PC-9 (cell line): ENCODE measurements at places on chromosomes 13 and 19. TPM values are rescaled to one million over a fixed set of nuclear protein-coding genes. Genes with fewer than 3 reads are reported as not detected.

SHISA7 gene
- total RNA-seq, result not detected in 2 replicates

OR7C1 gene
- total RNA-seq, result not detected in 2 replicates

FFAR3 gene
- not detected in 2 replicates for total RNA-seq

CERS1 gene
- total RNA-seq, result 2.7 and 4.9 TPM in 2 replicates

NUMBL gene
- total RNA-seq, result 57.7 and 86.6 TPM in 2 replicates

NDUFA3 gene
- 119 and 134 TPM in 2 replicates for total RNA-seq

DNA sequence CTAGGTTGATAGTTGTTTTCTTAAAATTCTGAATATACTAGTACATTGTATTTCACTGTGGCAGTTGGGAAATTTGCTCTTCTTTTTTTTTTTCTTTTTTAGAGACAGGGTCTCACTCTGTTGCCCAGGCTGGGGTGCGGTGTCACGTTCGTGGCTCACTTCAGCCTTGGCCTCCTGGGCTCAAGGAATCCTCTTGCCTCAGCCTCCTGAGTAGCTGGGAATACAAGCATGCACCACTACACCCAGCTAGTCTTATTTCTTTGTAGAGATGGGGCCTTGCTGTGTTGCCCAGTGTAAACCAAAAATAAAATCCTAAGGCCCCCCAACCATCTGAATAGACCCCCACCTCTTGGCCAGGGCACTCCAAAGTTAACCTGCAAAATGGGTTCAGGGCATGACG lies 79.3 kb downstream of the FNDC3A start:
- peaks cover 6% of the 10 kb centered on the region for H3K4me1 ChIP-seq
- no peak overlapping the region for H3K27ac ChIP-seq
- no peaks in the 10 kb centered on the region for H3K36me3 ChIP-seq
- no peak for DNase-seq

DNA sequence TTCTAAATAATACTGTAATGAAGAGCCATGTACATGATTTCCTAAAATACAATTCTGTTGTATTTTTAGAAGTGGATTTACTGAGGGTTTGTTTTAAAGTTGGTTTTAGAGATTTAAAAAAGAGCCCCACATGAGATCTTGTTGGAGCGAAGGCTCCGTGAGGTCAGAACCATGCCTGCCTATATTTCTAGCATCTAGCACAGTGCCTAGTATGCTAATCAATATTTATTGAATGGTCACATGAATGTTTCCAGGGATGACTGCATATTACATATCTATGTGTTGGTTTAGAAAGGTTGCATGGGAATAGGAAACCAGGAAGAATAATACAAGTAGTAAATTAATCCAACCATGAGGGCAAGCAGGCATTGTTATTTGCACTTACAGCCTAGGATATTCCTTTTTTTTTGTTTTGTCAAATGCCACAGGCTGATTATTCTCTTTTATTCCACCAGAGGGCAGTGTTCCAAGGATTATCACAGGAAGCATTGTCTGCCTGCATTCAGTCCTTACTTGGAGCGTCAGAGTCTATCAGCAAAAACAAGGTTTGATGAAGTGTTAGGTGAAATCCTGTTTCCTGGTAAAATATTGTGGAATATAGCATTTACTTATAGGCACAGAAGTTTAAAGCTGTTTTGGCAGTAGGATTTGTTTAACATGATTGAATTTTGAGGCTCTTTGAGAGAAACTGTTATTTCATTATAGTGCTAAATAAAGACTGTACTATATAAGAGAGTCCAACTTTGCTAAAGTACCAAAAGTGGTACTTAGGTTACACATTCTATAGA lies 46.8 kb downstream of the COG3 start:
- DNase-seq, result peak; percentile 29
- H3K4me1 ChIP-seq, result peaks cover 4% of the 10 kb centered on the region; the same call in 1 of the 2 replicates
- peaks cover 46% of the 10 kb centered on the region for H3K36me3 ChIP-seq
- peak overlapping the region; percentile 27 for H3K27ac ChIP-seq
- H3K4me3 ChIP-seq, result no peak overlapping the region
- H3K27me3 ChIP-seq, result no peaks in the 10 kb centered on the region

GRCh38 chr19:30449078-30449590 lies 77.0 kb downstream of the ZNF536 start:
- no peak overlapping the region for H3K27ac ChIP-seq
- H3K4me1 ChIP-seq, result no peaks in the 10 kb centered on the region
- no peak overlapping the region for H3K4me3 ChIP-seq

DNA sequence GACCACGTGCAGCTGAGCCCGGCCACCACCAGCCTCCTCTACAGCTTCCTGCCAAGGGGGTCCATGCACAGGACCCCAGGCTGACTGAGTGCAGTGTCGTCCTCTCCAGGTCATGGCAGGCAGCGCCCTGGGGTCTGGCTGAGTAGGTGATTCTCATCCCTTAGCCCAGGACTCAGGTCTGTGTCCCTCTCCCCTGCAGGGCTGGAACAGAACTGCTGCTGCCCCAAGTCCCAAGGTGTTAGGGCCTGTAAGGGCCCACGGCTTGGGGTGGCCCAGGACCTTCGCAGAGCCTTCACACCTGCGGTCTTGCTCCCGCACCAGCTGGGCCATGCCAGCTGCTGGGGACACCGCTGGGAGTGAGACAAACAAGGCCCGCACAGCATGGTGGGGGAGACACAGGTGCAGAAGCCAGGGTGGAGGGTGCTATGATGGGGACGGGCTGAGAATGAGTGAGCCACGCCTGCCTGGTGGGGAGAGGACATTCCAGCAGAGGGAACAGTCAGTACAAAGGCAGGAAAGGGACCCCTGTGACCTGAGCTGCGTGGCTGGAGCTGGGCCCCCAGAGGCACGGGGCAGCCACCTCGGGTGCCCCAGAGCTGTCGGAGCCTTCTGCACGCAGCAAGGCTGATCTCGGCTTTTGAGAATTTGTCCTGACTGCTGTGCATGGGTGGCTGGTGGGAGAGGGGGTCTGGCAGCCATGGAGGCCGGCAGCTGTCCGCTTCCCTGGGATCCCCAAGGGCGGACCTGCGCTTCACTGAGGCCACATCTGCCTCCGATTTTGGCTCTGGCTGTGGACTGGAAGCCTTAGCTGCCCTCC lies 11.9 kb downstream of the PLEKHF1 start:
- no peak overlapping the region for H3K27ac ChIP-seq
- DNase-seq, result no peak

DNA sequence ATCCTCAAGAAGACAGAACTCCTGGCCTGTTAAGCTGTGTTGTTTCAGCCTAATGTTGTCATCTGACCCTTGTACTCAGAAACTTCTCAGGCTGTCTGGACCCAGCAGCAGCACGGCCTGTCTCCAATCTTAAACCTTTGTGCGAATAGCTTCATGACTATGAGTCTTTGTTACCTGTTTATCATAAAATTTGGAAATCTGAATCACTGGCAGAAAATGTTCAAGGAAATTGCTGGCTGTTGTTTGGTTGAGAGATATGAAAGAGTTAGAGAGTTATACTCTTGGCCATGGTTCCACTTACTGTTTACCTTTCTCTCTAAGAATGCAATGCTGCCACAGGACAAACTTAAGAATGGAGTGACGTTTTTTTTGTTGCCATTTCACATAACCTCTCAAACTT lies 59.6 kb downstream of the EFNB2 start:
- H3K27ac ChIP-seq, result no peak overlapping the region
- H3K4me3 ChIP-seq, result no peak overlapping the region
- no peaks in the 10 kb centered on the region for H3K36me3 ChIP-seq
- DNase-seq, result peak; percentile 78
- H3K4me1 ChIP-seq, result peaks cover 31% of the 10 kb centered on the region

DNA sequence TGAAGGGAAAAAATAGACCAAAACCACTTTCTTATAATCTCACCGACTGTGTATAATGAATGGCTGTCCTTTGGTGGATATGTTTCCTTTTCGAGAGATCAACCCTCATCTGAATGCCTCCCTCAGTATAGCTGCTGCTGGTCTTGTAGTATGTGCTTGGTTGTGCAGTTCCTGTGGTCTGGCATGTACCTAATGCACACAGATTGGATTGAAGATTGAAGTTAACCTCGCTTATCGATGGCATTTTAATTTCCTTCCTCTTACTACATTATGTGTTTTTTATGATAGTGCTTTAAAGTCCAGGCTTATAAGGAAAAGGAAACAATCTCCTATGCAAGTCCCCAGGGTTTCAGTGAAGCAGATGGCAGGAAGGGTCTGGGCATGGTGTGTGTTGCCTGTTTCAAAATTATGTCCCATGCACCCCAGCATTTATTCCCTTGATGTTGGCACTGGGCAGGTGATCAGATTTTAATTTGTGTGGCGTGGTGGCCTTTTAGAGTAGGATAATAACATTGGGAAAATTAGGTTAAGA lies 334.1 kb downstream of the SHISA2 start:
- DNase-seq, result no peak
- no peak overlapping the region for H3K4me3 ChIP-seq
- peaks cover 25% of the 10 kb centered on the region; the same call in 1 of the 2 replicates for H3K27me3 ChIP-seq
- no peaks in the 10 kb centered on the region for H3K4me1 ChIP-seq
- H3K36me3 ChIP-seq, result no peaks in the 10 kb centered on the region
- no peak overlapping the region for H3K27ac ChIP-seq

DNA sequence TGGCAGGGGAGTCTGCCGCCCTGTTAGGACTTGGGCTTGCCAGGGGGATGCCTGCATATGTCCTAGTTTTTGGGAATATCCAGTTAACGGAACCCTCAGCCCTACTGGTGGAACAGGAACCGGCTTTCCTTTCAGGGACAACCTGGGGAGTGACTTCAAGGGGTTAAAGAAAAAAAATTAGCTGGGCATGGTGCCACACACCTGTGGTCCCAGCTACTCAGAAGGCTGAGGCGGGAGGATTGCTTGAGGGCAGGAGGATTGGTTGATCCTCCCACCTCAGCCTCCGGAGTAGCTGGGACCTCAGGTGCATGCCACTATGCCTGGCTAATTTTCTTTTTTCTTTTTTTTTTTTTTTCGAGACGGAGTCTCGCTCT lies 22.5 kb downstream of the LDLR start:
- H3K4me1 ChIP-seq, result no peaks in the 10 kb centered on the region
- no peak overlapping the region for H3K4me3 ChIP-seq
- H3K27ac ChIP-seq, result no peak overlapping the region
- no peaks in the 10 kb centered on the region for H3K27me3 ChIP-seq
- peak; percentile 54 for DNase-seq

GRCh38 chr13:98305670-98306069 lies 128.6 kb upstream of the RNF113B start:
- H3K4me1 ChIP-seq, result peaks cover 29% of the 10 kb centered on the region
- no peak overlapping the region for H3K4me3 ChIP-seq
- H3K27ac ChIP-seq, result no peak overlapping the region
- H3K27me3 ChIP-seq, result no peaks in the 10 kb centered on the region
- H3K36me3 ChIP-seq, result no peaks in the 10 kb centered on the region
- no peak for DNase-seq

DNA sequence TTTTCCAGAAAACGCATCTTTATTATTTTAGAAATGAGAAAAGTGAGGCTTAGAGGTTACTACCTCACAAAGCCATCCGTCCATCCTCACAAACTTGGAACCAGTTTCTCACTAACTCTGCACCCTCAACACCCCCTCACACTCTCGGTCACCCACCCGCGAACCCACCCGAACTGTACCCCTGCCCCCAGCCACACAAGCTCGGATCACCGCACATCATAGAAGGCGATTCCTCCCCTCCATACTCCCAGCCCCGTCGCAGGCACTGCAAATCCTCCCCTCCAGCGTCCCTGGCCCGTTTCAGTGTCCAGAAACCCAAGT lies 238 bp downstream of the ZNF260 start:
- peak overlapping the region; percentile 74 for H3K27ac ChIP-seq
- no peaks in the 10 kb centered on the region for H3K27me3 ChIP-seq
- H3K36me3 ChIP-seq, result peaks cover 17% of the 10 kb centered on the region
- H3K4me1 ChIP-seq, result peaks cover 6% of the 10 kb centered on the region; the same call in 1 of the 2 replicates
- H3K4me3 ChIP-seq, result peak overlapping the region; percentile 80

- H3K27ac ChIP-seq, result no peak overlapping the region
- no peak for DNase-seq
- peaks cover 15% of the 10 kb centered on the region for H3K4me1 ChIP-seq
- no peak overlapping the region for H3K4me3 ChIP-seq
- no peaks in the 10 kb centered on the region for H3K27me3 ChIP-seq
- H3K36me3 ChIP-seq, result no peaks in the 10 kb centered on the region
Observed at GRCh38 chr13:44340508-44340907, 33.1 kb upstream of the SERP2 start.

DNA sequence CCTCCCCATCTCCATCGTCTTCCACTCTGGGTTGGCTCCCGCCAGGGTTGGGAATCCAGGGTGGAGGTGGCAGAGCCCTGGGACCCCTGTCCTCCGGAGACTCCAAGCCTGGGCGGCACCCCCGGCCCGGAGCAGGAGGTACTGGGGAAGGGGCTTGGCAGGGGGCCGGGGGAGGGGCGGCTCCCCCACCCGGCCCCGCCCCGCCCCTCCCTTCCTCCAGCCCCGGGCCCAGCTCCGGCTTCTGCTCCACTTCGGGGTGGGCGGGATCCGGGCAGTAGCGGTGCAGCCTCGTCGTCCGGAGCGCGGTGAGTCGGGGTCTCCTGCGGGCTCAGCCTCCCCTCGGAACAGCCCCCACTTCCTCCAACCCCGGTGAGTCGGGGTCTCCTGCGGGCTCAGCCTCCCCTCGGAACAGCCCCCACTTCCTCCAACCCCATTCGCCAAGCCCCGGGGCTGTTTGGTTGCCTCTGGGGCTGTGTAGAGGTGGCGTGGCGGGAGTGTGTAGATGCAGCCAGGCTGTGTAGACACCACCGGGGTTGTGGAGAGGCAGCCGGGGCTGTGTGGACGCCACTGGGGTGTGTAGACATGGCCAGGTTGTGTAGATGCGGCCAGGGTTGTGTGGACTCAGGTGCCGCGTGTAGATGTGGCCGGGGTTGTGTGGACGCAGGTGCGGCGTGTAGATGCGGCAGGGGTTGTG lies at the start of gene TMPRSS9:
Gene TMPRSS9, plus strand, starts transcription at position 274 of the 694 bp plus-strand sequence. CDS start 29,521 bp downstream, outside the sequence.
- H3K4me3 ChIP-seq, result no peak within 1 kb of the TSS
- no peaks in the 10 kb centered on the region for H3K36me3 ChIP-seq
- no peak for DNase-seq
- H3K27ac ChIP-seq, result no peak within 1 kb of the TSS
- no peaks in the 10 kb centered on the region for H3K4me1 ChIP-seq
- H3K27me3 ChIP-seq, result peaks cover 16% of the 10 kb centered on the region; the same call in 1 of the 2 replicates

DNA sequence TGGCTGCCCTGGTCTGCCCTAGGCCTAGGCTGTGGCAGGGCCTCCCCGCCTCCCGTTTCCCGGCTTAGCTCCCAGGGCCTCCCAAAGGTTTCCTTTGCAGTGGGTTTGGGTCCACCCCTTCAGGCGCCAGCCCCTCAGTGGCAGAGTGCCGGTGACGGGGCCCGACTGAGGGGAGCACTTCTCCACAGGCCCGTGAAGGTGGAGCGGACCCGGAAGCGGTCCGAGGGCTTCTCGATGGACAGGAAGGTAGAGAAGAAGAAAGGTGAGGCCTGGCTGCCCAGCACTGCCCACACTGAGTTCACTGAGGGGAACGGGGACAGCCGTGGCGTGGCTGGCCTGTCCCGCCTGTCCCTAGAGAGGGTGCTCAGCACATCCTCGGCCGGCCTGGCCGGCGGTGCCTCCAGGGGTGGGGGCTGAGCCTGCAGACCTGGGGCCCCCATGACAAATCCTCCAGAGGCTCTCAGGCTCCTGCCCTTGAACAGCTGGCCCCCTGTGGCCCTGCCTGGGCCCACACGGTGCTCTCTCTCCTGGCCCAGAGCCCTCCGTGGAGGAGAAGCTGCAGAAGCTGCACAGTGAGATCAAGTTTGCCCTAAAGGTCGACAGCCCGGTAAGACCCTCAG lies 20.4 kb downstream of the PLIN4 start:
- no peak for DNase-seq
- no peaks in the 10 kb centered on the region for H3K36me3 ChIP-seq
- no peaks in the 10 kb centered on the region for H3K27me3 ChIP-seq
- H3K4me3 ChIP-seq, result no peak overlapping the region
- no peaks in the 10 kb centered on the region for H3K4me1 ChIP-seq

- H3K27me3 ChIP-seq, result no peaks in the 10 kb centered on the region
- H3K4me1 ChIP-seq, result no peaks in the 10 kb centered on the region
- no peak overlapping the region for H3K27ac ChIP-seq
- DNase-seq, result no peak
Observed at GRCh38 chr19:39211731-39212374, 7.8 kb upstream of the SYCN start.
